ENCODE measurements at places on chromosomes 16 and 17.

DNA sequence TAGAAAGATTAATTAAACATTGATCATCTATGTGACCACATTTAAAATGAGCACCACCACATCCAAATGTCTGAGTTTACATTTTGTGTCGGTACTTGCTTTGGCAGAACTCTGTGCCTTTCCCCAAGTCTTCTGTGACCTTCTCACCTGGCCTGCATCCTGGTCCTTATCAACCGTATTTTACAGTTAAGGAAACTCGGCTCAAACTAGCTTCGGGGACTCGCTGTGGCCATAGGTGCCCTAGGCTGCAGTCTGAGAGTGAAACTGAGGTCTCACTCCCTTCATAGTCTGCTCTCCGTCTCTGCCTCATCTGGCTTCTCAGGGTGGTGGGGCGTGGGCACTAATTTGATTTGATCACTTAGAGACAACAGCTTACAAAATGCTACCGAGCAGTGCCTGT, 555.5 kb downstream of the WWOX start:
- DNase-seq, result no peak

GRCh38 chr17:63675607-63676546, 24.0 kb downstream of the LIMD2 start:
- DNase-seq, result no peak

DNA sequence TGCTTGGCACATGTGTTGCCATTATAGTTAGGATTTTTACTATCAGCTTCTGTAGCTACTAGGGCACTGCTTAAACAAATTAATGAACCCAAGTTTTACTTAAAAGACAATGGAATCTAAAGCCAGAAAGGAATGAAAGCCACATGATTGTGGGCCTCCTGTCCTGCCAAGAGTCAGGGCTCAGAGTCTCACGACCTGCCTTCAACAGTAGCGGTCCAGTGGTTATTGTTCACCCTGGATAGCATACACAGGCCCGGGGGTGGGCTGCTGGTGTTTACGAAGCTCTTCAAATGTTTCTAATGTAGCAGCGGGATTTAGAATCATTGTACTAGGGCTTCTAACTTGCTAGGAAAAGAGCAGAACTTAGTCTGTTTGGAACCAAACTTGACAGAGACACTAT, 7.8 kb downstream of the GABARAPL2 start:
- DNase-seq, result no peak

GRCh38 chr16:75053791-75054555, 55.1 kb downstream of the ZNRF1 start:
- DNase-seq, result no peak

GRCh38 chr17:3594051-3594800, 15.0 kb downstream of the TRPV1 start:
- DNase-seq, result no peak

DNA sequence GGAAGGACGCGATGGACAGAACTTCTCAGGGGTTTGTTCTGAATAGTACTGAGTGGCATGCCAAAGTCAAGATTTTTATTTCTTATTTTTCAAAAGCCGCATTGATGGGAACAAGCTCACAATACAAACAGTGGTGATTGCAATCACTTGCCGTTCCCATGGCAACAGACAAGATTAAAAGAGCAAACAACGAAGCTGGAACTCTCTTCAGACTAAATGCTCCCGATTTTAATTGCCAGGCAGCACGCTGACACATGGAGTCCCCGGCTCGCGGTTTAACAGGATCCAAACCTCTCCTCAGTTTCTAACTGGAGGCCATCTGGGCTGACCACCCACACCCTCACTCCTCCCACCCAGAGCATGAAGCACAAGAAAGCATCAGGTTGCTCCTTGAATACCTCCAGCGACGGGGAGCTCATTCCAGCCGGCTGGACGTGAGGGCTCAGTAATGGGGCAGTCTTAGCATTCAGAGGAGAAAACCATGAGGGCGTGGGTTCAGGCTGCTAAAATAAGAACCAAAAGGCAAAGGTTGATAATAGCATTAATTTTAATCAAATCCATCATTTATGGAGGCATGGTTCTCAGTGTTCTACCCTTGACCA, 41.5 kb downstream of the AIPL1 start:
- DNase-seq, result no peak

GRCh38 chr17:29929006-29929532, 959 bp downstream of the SSH2 start:
- no peak for DNase-seq

DNA sequence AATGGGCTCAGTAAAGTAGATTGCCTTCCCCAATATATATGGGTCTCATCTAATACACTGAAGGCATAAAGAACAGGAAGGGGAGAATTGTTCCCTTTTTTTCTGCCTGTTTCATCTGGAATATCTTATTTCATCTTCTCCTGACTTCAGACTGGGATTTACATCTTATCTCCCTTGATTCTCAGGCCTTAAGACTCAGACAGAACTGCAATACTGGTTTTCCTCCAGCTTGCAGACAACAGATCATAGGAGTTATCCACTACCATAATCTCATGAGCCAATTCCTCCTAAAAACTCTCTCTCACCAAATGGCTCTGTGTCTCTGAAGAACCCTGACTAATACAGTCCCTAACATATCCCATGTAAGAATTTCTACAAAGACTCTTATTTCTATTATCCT, 390.7 kb downstream of the CDH8 start:
- no peak for DNase-seq

DNA sequence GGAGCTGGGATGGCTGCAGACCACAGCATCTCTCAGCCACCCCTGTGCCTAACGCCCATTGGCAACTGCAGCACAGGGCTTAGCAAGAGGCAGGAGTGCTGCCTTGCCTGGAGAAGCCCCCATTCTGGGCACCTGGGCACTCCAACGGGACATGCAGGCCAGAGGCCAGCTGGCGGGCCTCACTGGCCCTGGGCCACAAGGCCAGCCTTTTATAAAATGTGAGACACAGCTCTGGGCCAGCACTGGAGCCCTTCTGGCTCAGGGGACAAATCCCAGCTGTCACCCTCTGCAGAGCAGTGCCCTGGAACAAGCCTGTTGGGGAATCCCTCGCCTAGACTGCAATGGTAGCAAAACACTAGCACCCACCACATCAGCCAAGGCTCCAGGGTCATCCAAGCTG, 171.8 kb downstream of the WSCD1 start:
- DNase-seq, result peak; percentile 72

DNA sequence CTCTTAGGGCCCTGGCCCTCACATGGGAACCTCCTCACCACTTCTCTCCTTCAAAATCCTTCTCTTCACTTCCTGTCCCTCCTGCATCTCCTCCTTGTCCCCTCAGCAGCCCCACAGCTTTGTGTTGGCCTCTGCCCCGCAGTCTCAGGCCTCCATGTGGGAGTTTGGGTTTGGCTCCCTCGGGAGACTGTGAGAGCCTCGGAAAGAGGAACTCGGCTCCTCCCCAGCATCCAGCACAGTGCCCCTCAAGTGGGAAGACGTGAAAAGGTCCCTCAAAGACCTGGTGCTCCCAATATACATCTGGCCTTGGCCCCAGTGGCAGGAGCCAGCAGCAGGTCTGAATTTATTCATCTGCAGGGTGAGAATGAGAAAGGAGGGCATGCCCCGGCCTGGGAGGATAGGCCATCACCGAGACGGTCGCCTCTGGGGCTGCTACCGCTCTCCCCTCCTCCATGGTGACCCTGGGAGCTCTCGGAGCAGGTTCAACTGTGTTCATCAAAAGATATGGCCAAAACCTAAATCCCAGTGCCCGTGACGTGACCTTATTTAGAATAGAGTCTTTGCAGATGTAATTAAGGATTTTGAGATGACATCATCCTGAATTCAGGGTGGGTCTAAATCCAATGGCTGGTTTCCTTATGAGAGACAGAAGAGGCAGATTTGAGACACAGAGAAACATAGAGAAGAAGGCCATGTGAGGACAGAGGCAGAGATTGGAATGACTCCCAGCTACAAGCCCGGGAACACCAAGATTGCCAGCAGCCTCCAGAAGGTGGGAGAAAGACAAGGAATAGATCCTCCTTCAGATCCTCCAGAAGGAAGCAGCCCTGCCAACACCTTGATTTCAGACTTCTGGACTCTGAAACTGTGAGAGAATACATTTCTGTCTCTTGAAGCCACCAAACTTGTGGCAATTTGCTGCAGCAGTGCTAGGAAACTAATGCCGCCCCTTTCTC, 135.1 kb downstream of the MRM1 start:
- DNase-seq, result no peak

GRCh38 chr17:61412860-61413660, 13.4 kb downstream of the TBX2 start:
- DNase-seq, result peak; percentile 90

DNA sequence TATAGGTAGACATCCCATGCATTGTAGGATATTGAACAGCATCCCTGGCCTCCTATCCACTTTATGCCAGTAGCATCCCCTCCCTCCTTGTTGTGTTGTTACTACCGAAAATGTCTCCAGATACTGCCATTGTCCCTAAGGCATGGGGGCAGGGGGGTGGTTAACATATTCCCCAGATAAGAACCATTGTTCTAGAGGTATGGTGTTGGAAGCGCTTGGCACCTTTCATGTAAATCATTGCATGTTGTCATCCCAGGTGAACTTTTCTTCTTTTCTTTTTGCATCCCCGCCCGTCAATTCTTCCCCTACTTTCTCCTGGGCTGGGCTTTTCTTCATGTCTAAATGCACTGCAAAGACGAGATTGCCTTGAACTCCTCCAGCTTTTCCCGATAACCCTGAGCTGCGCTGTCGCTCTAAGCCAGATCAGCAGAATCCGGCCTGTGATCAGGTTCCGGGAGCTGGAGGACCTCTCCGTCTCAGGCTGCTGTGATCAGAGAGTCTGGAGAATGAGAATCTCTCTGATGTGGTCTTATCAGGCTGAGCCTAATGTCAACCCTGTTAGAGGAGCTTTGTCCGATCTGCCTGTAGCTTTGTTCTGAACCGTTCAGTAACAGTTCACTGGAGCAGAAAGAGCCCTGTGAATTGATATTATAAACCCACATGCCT, 76.2 kb downstream of the RBFOX1 start:
- no peak for DNase-seq

DNA sequence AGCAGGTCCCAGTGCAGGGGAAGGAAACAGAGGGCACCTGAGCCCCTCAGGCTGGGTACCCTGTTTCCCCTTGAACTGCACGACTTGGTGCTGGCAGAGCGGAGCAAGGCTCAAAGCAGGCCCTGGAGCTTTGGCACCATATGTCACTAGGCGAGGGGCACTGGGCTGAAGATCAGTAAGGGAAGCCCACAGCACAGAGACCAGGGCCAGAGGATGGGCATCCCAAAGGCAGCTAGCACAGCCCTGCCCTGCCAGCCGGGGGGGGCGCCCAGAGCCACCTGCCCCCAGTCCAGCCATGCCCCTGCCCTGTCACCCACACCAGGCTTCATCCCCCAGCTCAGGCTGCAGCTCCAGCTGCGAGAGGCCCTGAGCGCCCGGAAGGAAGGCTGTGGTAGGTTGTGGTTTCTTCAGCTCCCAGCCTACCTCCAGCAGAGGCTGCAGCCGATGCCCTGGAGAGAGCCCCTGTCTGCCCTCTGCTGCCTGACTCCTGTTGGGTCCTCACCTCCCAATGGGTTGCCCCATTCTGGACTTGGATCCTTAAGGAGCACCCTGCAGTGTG, 10.9 kb downstream of the NHERF1 start:
- no peak for DNase-seq

GRCh38 chr16:48911700-48912099, 301.7 kb upstream of the N4BP1 start:
- no peak for DNase-seq

- DNase-seq, result peak; percentile 94
These were observed 767 bp downstream of the SYNGR2 start for GRCh38 chr17:78168903-78169793.

DNA sequence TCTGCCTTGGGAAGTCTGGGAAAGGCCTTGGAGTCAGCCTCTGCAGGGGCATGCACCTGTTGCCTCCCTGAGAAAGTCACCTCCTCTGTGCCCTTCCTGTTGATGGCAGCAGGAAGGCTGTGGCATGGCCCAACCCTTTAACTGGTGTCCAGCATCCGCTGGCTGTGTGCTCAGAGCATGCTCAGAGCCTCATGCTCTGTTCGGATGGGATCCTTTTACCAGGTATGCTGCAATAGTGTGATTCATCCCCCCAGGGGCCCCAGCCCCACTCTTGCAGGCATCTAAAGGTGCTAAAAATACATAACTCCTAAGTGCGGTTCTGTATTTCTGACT, 24.9 kb downstream of the KLHL36 start:
- DNase-seq, result no peak

GRCh38 chr16:77787452-77787851, 912 bp upstream of the VAT1L start:
- DNase-seq, result no peak

GRCh38 chr16:55760310-55761001, 72.4 kb downstream of the CES1 start:
- DNase-seq, result no peak

DNA sequence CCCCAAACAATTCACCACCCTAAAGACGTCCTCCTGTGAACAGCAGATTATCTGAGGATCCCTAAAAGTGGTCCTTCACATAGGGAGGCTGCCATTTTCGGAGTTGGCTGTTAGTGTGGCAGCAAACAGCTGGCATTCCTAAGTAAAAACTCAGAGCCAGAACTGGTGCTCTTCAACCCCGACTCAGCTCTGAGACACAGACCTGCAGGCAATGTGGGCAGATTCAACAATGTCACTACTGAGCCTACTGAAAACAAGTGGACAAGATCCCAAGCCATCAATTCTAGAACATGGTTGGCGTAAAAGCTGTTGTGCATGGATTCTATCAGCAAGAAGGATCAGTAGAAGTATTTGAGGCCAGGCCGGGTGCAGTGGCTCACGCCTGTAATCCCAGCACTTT, 247.2 kb downstream of the NTN1 start:
- DNase-seq, result no peak

DNA sequence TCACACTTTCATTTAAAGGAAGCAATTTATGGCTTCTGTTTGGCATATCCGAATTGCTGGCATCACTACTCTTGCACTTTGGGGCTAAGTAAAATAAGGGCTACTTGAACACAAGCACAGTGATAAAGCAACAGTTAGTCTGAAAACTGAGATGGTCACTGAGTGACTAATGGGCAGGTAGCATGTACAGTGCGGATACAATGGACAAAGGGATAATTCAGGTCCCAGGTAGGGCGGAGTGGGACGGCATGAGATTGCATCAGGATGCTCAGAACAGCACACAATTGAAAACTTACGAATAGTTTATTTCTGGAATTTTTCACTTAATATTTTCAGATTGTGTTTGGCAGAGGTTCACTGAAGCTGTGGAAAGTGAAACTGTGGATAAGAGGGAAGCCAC, 9.2 kb upstream of the SMIM36 start:
- DNase-seq, result no peak

GRCh38 chr17:80712089-80712488, 167.5 kb downstream of the RPTOR start:
- DNase-seq, result no peak

DNA sequence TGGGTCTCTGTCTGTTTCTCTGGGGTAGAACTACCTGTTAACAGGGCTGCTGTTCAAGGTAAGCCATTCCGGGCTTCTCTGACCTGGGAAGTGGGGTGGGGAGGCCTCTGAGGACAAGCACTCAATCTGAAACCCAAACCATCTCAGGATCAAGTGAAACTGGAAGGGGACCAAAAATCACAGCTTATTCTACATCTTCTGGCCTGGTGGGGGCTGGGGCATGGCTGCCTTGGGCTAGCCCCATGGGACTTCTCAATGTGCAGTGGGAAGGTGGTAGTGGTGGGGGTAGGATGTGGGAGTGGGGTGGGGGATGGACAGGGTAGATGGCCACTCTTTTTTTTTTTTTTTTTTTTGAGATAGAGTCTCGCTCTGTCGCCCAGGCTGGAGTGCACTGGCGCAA, 5.5 kb downstream of the FLOT2 start:
- DNase-seq, result no peak

All from esophagus muscularis mucosa (tissue), 4 donors.